ENCODE measurements at places on chromosomes 1 and 21.
A peak's percentile ranks its signal among the peaks of the same experiment; 100 is the strongest.

- DNase-seq, result no peak
These were observed 2.6 kb upstream of the MYSM1 start for GRCh38 chr1:58702261-58703141.

- no peak for DNase-seq
These were observed 161.6 kb downstream of the GLUL start for GRCh38 chr1:182229921-182230491.

DNA sequence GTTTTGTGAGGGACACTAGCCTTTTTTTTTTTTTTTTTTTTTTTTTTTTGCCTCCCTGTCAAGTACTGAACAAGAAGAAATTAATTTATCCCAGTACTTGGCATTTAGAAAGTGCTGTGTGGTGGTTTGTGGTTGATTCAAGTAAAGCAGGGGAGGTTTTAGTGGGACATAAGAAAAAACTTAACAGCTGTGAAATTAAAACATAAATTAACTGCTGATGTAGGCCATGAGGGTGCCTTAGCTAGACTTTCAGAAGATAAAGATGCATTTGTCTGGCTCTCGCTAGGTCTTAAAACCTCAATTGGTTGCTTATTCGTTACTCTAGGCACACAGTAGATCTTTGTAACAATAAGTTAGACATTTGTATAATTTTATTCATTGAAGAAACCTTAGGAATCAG lies 52.3 kb downstream of the SPATA46 start:
- DNase-seq, result no peak

DNA sequence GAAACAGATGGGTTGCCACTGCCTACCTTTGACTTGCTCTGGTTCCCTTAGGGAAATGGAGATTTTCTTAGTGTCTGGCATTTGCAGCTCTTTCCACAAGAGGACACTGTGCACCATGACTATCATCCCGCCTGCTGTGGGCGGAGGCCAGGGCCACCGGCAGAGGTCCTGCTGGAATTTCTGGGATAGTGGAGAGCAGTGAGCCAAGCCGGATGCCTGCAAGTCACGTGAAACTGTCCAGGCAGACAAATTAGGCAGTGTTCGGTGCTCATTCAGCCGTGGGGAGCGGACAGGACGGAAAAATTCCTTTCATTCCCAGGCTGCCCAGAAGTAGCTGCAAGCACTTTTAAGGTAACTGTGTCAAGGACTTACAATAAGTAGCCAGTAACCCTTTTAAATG lies 43.4 kb downstream of the IGSF5 start:
- DNase-seq, result no peak

DNA sequence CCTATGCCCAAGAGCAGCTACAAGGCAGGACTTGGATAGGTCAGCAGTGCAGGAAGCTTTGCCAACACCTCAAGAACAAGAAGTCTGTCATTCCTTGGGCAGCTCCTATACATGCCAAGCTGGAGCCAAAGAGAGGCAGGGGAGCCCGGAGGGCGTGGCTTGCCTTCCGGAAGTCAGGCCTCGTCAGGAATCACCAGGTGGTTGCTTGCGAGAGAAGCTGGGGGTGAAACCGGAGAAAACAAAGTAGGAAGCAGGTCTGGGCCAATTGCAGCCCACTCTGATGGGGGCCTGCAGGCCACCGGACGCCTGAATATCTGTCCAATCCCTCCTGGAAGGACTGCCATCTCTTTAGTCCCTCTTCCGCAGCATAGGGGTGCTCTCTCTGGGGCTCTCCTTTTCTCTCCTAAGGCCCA lies 794 bp upstream of the FAM76A start:
- peak; percentile 4 for DNase-seq

DNA sequence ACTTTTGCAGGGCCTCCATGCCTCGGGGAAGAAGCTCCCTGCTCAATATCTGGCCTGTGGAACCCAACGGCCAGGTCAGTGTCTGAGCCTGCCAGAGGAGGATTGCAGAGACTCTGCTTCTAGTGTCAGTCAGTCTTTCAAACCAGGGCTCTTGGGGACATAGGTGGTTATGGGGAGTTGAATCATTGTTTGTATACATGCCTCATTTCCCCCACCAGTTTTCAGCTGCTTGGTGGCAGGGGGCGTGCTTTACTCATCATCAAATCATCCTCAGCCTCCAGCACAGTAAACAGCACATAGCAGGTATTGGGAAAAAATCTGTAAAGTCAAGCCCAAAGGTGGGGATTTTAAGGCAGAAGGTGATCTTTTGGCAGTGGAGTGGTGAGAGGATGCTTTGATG lies 17.4 kb upstream of the FAM89A start:
- no peak for DNase-seq

DNA sequence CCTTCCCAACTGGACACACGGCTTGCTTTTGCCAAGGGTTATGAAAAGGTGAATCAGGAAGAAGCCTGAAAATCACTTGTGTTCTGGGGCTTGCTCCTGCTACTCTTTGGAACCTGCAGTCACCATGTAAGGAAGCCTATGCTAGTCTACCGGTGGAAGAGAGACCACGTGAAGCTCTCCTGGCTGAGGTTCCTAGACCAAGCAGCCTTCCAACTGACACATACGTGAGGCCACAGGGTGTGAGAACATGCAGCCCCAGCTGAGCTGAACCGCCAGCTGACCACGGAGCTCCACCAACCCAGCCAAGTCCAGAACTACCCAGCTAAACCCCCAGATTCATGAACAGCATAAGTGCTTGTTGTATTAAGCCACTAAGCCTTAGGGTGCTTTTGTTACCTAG lies 72.8 kb upstream of the KRTAP19-8 start:
- no peak for DNase-seq

DNA sequence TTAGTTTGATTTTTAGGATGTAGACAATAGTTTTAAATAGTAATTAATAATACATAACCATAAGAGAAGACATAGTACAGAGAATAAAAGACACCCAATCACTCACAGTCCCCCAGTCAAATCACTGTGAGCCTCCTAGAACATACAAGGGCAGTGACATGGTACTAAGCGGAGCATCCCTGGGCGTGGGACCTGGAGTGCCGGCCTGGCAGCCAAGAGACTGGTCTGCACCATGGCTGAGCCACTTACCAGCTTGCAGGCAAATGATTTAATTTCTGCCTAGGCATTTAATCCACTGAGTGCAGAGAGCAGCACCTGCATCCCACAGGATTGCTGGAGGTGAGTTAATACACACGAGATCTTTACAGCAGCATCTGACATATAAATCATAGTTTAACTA lies 20.4 kb downstream of the SDHB start:
- no peak for DNase-seq

DNA sequence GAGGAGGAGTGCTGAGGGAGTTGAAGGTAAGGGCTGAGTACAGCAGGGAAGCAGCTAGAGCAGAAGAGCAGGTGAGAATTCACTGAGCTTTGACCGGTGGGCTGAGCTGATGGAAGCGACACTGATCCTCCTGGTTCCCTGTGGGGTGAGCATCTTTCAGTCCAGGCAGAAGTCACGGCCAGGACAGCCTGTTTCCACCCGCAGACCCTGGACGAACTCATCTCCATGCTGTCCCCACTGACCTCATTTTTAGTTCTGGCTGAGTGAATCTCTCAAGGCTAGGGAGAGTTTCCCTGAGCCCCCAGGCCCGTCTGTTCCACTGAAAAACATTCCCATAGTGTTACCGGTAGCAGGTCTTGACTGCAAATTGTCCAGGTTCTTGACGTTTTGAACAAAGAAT lies 31.5 kb downstream of the FAM163A start:
- DNase-seq, result no peak

Data from T-helper 9 cell (primary cell).